ENCODE measurements at places on chromosomes 11 and 22.

DNA sequence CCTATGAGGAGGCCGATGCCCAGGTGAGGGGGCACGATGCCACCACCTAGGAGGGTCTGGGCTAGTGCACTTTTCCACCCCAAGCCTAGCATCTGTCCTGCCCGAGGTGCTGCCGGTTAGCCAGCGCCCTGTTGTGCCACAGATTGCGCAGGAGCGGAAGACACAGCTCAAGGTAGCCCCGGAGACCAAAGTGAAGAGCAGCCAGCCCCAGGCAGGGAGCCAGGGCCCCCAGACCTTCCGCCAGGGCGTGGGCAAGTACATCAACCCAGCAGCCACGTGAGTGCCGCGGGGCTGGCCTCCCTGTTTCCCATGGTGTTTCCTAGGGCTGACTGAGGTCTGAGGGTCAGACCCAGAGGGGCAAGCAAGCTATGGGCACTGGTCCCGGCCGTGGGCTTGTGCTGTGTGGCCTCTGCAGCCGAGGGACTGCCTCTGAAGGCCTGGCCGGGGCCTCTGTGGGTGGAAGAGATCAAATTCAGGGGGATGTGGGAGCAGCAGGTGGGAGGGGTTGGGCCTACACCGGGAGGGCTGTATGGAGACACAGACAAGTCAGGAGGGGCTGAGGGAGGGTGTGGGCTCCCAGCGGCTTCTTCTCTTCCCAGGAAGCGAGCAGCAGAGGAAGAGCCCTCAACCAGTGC is 29.1 kb downstream of the PPIL2 start:
- DNase-seq, result no peak

DNA sequence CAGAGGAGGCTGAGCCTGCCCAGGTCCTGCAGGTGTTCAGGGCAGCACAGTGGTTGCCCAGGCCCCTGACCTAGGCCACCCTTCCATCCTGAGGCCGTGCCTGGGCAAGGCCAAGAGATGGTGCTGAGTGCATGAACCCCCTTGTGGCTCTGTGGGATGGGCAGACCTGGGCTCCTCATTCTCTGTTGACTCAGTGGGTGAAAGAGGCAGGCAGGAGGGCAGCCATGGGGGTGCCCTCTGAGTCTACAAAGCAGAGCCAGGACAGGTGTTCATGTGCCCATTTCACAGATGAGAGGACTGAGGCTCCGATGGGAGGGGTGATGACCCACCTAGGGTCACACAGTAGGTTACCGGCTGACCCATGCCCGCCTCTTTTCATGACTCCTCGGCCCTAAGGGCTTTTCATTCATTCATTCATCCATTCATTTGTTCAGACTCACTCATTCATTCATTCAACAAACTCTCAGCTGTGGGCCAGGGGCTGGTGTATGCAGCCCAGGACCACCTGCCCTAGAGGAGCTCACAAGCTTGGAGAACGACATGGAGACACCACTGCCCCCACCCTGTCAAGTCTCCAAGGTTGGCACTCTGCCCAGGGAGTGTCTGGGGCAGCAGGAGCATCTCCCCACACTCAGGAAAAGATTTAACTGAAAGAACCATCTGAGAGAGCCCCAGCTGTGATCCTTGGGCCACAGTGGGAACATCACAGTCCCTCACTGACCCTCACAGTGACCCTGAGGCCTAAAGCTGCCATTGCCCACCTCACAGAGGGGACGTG is 40.5 kb downstream of the IGLL5 start:
- DNase-seq, result no peak

DNA sequence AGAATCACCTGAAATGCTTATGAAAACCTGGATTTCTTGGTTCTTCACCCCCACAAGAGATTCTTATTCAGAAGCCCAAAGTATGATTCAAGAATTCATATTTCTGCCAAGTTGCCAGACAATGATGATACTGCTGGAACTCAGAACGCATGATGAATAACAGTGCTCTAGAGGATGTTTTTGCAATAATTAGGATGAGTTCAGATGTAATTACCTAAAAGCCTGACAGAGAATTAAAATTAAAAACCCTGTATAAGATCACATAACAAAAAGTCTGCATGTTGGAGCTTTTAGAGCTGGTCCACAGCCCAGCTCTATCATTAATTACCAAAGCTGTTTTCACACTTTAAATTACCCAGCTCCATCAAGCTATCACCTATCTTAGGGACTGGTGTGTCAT is 211.8 kb downstream of the LUZP2 start:
- no peak for DNase-seq

DNA sequence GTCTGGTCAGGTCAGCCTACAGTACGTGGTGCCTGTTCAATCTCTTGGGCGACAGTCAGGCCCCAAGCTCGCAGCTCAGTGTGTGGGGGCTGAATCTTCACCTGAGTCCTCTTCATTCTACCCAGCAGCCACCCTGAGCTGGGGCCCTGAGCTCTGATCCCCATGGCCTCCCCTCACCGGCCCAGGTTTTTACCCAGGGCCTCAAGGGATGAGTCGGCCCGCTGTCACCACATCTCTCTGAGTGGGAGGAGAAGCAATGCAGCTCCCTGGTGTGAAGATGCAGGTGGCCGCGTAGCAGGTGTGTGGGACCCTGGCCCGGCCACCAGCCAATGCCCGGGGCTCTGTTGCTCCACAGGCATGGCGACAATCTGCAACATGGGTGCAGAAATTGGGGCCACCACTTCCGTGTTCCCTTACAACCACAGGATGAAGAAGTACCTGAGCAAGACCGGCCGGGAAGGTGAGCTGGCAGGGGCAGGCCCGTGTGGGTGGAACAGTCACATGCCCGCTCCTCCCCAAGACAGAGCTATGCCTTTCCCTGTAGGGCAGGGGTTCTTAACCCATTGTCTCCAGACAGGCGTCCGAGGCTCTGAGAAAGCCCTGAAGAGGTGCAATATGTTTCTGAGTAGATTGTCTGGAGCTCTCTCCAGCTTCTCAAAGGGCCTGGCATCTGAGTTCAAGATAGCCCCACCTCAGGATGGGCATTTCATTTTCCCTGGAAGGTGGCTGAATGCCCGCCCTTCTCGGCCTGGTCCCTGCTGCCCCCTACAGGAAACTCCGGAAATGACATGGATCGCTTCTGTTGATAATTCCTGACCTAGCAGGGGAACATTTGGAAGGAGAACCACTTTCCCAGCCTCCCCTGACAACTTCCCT is 26.9 kb downstream of the POLR3H start:
- DNase-seq, result no peak

- no peak for DNase-seq
These were observed 496 bp downstream of the SYT7 start for GRCh38 chr11:61580271-61580888.

Measured in MM.1S (cell line).